ENCODE measurements at places on chromosomes 11 and 22.

DNA sequence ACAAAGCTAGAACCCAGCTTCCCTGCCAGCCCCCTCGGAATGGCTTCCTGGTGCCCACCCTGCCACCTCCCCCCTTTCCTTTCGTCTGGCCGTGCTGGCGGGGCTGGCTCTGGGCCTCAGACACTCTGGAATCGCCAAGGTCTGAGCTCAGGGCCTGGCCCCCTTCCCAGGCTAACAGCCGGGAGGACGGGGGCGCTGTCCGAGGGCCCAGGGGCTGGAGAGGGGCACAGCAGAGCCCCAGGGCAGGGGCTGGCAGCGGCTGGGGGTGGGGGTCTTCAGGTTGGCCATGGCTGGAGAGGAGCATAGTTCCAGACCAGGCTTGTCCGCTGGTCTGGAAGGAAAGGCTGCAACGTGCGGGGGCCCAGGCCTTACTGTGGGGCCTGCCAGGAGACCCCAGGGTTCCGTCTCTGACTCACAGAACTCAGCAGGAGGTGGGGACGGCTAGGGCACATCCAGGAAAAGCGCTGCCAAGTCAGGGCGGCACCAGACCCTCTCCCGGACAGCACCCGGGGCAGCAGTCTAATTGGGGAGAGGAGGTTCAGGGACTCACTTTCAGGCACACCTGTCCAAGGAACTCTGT is 861 bp upstream of the LTBP3 start:
- no peak for DNase-seq

DNA sequence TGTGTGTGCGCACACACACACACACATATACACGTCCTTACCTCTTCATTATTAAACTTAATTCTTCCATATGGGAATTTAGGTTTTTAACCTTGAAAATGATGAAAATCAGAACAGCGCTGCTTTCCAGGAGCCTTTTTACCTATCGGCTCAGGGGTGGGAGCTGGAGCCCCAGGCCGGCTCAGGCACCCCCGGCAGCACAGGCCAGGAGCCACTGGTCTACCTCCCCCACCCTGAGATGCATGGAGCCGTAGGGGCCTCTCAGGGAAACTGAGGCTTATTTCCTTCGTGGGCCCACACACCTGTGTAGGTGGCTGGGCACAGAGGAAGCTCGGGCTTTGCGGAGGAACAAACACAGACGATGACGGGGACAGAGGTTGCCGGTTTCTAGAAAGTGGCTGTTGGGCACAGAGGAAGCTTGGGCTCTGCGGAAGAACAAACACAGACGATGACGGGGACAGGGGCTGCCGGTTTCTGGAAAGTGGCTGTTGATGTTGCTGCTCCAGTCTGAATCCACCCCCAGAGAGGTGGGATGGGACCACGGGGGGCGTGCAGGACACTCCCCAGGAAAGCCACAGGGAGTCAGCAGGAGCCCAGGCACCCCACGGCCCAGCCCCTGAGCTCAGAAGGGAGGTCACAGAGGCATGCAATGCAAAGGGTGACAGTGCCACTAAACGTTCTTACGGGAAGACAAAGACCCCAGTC is 149.4 kb downstream of the BRD1 start:
- no peak for DNase-seq

GRCh38 chr11:125293596-125293995 is 129.0 kb downstream of the PKNOX2 start:
- DNase-seq, result no peak

GRCh38 chr11:25766332-25767015 is 565.5 kb upstream of the ANO3 start:
- DNase-seq, result no peak

DNA sequence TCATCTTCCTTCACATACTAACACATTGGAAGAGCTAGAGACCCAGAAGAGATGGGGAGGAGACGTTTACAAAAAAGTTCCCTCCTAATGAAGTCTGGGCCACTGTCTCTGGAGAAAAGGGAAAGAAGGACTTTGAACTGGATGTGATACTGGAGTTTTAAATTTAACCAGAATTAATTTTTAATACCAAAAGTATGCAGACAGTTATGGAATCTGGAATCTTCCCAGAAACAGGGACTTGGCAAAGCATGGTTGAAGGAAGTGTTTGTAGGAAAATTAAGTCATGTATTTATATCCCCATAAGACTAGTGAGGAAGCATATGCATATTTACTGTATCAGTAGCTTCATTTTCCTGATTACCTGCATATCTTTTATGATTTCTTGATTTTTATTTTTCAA is 215.5 kb downstream of the TTC28 start:
- no peak for DNase-seq

- no peak for DNase-seq
These were observed 816.8 kb downstream of the BRD1 start for GRCh38 chr22:49010901-49011300.

- no peak for DNase-seq
These were observed 620.4 kb downstream of the BRD1 start for GRCh38 chr22:49207008-49208003.

GRCh38 chr22:36544107-36544620 is 15.2 kb upstream of the EIF3D start:
- DNase-seq, result no peak

DNA sequence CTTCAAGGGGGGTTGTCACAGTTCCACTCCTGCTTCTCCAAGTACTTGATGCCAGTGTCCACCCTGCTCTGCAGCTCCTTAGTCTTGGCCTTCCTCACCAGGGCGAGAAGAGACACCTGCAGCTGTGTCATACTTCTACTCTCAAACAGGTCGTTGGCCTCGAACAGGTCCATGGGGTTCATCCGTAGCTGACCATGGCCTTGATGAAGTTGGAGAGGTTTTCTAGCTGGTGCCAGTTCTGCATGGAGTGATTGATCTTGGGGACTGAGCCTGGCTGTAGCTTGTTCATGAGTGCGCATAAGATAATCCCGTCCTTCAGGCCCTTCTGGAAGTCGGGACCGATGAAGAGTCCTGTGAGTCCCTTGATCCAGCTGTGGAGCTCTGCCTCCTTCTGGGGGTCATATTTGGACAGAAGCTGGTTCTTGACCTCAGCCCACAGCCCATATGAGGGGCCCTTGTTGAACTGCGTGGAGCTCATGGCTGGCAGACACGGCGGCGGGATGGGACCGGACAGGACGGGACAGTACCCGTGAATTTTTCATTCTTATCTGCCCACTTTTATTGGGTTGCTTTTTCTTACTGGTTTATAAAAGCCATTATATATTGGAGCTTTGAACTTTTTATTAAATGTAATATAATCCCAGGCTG is 33.4 kb upstream of the HORMAD2 start:
- no peak for DNase-seq

GRCh38 chr11:2671748-2672147 is 28.0 kb downstream of the KCNQ1OT1 start:
- no peak for DNase-seq

- DNase-seq, result no peak
These were observed 491.9 kb downstream of the OPCML start for GRCh38 chr11:133040289-133040900.

- DNase-seq, result no peak
These were observed 70.2 kb downstream of the GAB4 start for GRCh38 chr22:16937811-16938210.

DNA sequence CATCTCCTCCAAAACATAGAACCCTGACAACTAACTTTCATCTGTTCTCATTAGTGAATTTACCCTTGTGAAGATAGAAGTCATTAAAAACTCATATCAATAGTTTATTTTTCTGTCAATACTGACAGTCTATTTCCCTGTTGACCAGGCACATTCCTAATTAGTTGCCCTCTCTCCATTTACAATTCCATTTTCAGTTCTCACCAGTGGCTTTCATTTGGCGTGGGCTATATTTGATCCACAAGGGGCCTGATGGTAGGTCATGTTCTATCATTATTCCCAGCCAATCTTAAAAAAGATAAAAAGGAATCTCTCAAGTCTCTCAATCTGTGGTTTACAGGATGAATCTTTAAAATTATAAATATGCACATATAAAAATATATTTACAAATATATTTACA is 3.9 kb upstream of the AKIP1 start:
- no peak for DNase-seq

GRCh38 chr11:2975594-2975993 is 16.5 kb downstream of the NAP1L4 start:
- DNase-seq, result peak; percentile 39

- no peak for DNase-seq
These were observed at the start of gene THRSP for GRCh38 chr11:78063440-78064181. Gene THRSP (plus strand): TSS chr11:78063861. CDS start chr11:78063882, 21 bp downstream.

GRCh38 chr11:44203270-44204043 is 106.5 kb downstream of the ALX4 start:
- no peak for DNase-seq

DNA sequence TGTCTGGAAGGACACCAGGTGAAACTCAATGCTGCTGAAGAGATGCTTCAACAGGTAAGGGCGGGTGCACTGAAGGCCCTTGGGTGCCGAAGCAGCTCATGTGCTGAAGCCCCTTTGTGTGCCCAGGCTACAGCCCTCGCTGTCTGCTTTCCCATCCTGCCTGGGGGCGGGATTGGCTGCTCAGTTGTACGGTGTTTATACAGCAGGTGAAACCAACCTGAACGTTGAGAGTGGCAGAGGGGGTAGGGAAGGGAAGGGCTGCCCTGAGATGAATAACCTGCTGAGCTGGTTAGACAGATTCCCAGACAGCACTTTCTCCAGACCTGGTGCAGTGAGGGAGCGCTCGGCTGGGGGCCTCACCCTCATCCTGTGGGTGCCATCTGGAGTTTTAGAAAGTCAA is 75.7 kb downstream of the CYB5R2 start:
- no peak for DNase-seq

GRCh38 chr11:90343673-90344072 is 120.8 kb upstream of the CHORDC1 start:
- DNase-seq, result no peak

DNA sequence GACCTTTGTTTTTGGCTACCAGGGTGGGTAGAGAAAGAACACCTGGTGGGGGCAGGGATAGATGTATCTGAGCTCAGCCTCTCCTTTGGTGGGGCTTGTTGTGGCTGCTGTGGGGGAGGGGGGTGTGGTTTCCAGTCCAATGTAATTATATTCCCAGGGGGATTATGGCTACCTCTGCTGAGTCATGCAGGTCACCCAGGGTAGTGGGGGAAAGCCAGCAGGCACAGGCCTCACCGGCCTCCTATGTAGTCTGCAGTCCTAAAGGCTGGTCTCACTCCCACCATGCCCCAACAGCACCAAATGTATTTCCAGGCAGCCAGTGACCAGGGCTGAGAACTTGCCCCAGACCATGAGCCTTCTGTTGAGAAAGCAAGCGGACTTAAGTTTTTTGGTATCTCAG is 119.6 kb downstream of the DYNC2H1 start:
- DNase-seq, result no peak

- DNase-seq, result no peak
These were observed 322.8 kb downstream of the GUCY1A2 start for GRCh38 chr11:106695506-106695905.

DNA sequence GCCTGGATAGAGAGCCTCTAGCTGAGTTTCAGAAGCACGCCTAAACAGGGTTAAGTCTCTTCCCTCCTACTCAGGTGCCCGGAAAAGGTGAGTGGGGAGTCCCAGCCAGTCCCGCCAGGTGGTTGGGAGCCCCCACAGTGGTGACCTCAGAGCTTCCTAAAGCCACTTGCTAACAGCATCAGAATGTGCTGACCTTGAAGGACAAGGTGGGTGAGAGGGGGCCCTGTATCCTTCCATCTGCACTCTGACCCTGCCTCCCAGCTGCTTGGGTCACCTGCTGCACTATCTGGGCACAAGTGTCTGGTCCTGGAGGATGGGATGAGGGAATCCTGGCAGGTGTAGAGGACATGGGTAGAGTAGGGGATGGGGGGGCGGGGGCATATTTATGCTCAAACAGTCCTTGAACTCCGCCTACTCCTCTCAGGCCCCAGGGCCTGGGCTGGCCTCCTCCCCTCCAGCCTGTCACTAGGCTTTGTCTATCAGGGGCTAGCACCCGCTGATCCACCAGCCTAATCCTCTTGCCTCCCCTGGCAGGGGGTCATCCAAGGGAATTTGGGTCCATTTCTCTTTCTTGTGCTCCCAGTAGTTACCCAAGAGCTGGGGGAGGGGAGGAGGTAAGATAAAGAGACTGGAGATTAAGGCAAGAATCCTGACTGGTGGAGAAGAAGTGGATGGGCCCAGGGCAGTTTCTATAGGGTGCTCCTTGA is 3.4 kb downstream of the USP2 start:
- DNase-seq, result no peak

- no peak for DNase-seq
These were observed 1.9 kb upstream of the LTBP3 start for GRCh38 chr11:65559951-65560537.

- peak; percentile 17 for DNase-seq
These were observed 55.0 kb upstream of the ANO3 start for GRCh38 chr11:26276798-26277424.

DNA sequence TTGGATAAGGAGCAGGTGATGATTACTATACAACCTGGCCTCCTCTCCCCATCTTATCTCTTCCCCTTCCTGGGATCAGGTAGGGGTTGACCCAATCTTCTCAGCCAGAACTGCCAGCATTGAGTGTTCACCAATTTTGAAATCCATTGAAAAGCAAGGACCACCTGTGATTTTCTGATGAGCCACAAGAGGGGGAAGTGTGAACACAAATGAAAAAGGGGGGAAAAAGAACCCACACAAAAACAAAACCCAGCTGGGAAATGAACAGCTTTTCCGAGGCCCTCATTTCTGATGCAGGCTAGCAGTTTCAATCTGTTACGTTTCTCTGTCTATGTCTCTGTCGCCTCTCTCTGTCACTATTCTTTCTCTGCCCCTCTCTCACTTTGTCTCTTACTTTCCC is 161.9 kb downstream of the INSC start:
- no peak for DNase-seq

GRCh38 chr11:25961539-25961938 is 370.4 kb upstream of the ANO3 start:
- no peak for DNase-seq
